ENCODE measurements at places on chromosomes 2 and 18. TPM values are rescaled to one million over a fixed set of nuclear protein-coding genes. Genes with fewer than 3 reads are reported as not detected.

The SMAD2 gene
- total RNA-seq = 164 TPM

GRCh38 chr18:79485788-79486355, 90.1 kb downstream of the NFATC1 start:
- no peak overlapping the region for H3K4me3 ChIP-seq
- no peaks in the 10 kb centered on the region for H3K36me3 ChIP-seq
- H3K4me1 ChIP-seq = peaks cover 10% of the 10 kb centered on the region
- peak overlapping the region; percentile 47 for H3K27ac ChIP-seq

GRCh38 chr18:75377258-75377657, 50.2 kb downstream of the SMIM21 start:
- H3K27me3 ChIP-seq = peaks cover 10% of the 10 kb centered on the region
- no peak overlapping the region for H3K4me3 ChIP-seq
- peaks cover 17% of the 10 kb centered on the region for H3K4me1 ChIP-seq
- no peaks in the 10 kb centered on the region for H3K36me3 ChIP-seq

The DSG2 gene
- total RNA-seq = 98.0 TPM

DNA sequence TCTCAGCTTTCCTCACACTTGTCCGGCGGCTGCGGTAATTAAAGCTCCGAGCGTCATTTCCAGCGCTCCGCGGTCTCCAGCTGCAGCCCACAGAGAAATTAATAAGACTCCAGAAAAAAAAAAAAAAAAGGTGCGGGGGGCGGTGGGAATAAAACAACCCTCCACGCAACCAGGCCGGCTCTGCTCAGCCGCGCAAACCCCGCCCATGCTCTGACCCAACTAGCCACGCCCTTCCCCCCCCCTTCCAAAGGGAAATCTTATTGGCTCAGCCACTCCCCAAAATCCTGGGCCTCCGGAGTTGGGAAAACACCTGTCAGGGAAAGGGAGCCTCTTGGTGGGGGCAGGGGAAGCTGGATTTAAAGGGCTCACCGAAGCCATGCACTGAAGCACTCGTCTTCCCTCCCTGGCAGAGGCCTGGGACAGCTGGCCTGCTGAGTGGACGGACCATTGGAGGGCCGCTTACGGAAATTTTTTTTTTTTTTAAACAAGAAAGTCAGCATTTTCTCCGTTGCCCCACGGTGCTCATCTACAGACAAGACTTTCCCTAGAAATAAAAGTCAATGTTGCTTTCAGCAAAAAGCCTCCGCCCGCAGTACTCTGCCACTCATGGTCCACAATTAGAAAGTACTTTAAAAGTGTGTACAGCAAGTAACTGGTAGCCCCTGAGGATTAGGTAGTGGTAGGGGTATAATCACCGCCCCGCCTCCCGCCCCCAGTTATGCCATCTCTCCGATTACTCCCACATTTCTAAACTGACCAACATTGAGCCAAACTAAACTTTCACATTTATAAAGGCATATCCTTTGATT, 674 bp upstream of the ERBB4 start:
- H3K27ac ChIP-seq = peak overlapping the region; percentile 30

The KRCC1 gene
- 20.7 TPM for total RNA-seq

The LBX2 gene
- 0.86 TPM for total RNA-seq

The TIMM21 gene
- 22.8 TPM for total RNA-seq

- H3K4me1 ChIP-seq = peaks cover 31% of the 10 kb centered on the region
- H3K27ac ChIP-seq = no peak overlapping the region
- no peaks in the 10 kb centered on the region for H3K27me3 ChIP-seq
- H3K36me3 ChIP-seq = peaks cover 9% of the 10 kb centered on the region
Measured at GRCh38 chr2:236879416-236879963, 206.2 kb upstream of the COPS8 start.

- no peak overlapping the region for H3K27ac ChIP-seq
- peaks cover 11% of the 10 kb centered on the region for H3K4me1 ChIP-seq
- H3K27me3 ChIP-seq = no peaks in the 10 kb centered on the region
Measured at GRCh38 chr2:32864334-32865111, 82.2 kb upstream of the LTBP1 start.

DNA sequence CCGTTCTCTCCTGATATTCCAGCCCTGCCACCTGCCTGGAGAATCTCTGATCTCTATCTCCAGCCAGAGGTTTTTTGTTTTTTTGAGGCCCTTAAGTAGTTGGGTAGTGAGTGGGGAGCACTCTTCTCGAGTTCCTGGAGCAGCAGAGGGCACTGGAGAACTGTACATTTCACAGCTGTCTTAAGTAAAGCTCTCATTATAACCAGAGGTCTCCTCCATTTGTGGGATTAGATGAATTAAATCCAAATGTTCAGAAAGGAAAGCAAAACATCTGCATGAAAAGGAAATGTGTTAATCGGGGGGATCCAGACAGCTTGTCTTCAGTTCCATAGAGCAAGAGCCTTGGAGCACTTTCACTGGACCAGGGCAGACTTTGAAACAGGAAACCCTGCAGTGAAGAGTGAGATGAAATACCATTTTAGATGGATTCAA, 32.8 kb downstream of the AOX1 start:
- H3K27me3 ChIP-seq = no peaks in the 10 kb centered on the region
- peak overlapping the region; percentile 74 for H3K27ac ChIP-seq
- no peaks in the 10 kb centered on the region for H3K36me3 ChIP-seq
- H3K4me3 ChIP-seq = no peak overlapping the region

DNA sequence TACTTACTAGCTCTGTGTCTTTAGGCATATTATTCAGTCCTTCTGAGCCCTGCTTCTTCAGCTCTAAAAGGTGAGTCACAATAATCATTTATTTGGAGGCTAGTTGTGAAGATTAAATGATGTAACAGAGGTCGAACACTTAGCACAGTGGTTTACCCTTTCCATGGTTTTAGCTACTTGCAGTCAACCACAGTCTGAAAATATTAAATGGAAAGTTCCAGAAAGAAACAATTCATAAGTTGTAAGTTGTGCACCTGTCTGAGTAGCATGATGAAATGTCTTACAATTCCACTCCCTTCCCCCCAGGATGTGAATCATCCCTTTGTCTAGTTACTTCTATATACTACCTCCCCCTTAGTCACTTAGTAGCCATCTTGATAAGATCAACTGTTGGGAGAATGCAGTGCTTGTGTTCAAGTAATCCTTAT, 217.6 kb upstream of the THUMPD2 start:
- no peak for DNase-seq
- no peak overlapping the region for H3K4me3 ChIP-seq
- no peaks in the 10 kb centered on the region for H3K36me3 ChIP-seq

The VWC2L gene
- total RNA-seq = not detected

The UGT1A3 gene
- total RNA-seq = not detected

DNA sequence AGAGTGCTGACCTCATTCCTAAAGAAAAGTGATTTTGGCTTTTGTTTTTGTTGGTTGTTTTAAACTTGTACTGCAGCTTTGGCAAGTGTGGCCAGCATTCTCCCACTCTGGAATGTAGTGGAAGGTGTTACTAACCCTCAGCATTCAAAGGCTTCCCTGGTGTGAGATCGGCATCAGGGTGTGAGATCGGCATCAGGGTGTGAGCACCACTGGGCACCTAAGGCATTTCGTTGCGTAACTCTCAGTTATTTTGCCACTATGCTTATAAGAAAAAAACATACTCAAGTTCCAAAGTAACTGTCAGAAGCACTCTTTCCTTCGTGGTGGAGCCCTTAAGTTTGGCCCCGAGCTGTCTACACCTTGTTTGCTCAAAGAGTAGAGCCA, 1.7 kb downstream of the CYBRD1 start:
- H3K4me3 ChIP-seq = peak overlapping the region; percentile 94
- H3K27ac ChIP-seq = peak overlapping the region; percentile 92
- H3K36me3 ChIP-seq = peaks cover 7% of the 10 kb centered on the region
- H3K27me3 ChIP-seq = peaks cover 18% of the 10 kb centered on the region

DNA sequence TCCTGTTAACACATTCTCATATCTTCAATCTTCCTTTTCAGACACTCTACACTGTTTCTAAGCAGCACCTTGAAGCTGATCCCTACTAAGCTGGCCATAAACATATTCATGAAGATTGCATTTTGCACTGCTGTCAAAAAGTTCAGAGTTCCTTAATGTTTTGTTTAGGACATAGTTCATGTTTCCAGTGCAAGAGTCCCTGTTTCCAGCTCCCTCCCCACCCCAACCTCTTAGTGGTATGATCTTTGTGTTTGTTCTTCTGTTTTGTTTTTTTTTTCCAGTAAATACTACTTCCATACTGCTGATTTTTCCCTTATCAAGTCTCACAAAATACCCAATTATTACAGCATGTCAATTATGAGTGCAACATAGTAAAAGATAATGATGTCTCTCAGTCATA, 4.1 kb upstream of the SLC40A1 start:
- no peak overlapping the region for H3K4me3 ChIP-seq
- peaks cover 26% of the 10 kb centered on the region for H3K4me1 ChIP-seq
- H3K27ac ChIP-seq = no peak overlapping the region
- H3K27me3 ChIP-seq = no peaks in the 10 kb centered on the region
- H3K36me3 ChIP-seq = no peaks in the 10 kb centered on the region

- no peaks in the 10 kb centered on the region for H3K36me3 ChIP-seq
- peaks cover 34% of the 10 kb centered on the region for H3K4me1 ChIP-seq
- H3K27ac ChIP-seq = peak overlapping the region; percentile 94
- H3K27me3 ChIP-seq = no peaks in the 10 kb centered on the region
- peak overlapping the region; percentile 90 for H3K4me3 ChIP-seq
- peak; percentile 42 for DNase-seq
Measured at GRCh38 chr2:28895189-28895893, 874 bp downstream of the WDR43 start.

- H3K4me1 ChIP-seq = peaks cover 18% of the 10 kb centered on the region
- DNase-seq = no peak
- no peaks in the 10 kb centered on the region for H3K36me3 ChIP-seq
- no peak overlapping the region for H3K27ac ChIP-seq
Measured at GRCh38 chr2:17538022-17538843, 2.3 kb upstream of the VSNL1 start.

DNA sequence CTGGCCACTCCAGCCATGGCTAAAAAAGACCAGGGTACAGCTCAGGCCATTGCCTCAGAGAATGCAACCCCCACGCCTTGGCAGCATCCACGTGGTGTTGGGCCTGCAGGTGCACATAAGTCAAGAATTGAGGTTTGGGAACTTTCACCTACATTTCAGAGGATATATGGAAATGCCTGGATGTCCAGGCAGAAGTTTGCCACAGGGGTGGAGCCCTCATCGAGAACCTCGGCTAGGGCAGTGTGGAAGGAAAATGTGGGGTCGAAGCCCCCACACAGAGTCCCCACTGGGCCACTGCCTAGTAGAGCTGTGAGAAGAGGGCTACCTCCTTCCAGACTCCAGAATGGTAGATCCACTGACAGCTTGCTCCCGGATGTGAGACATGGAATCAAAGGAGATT, 477.3 kb downstream of the LPIN1 start:
- H3K27me3 ChIP-seq = peaks cover 2% of the 10 kb centered on the region
- no peak overlapping the region for H3K27ac ChIP-seq
- no peak for DNase-seq
- peaks cover 11% of the 10 kb centered on the region for H3K36me3 ChIP-seq
- no peaks in the 10 kb centered on the region for H3K4me1 ChIP-seq

GRCh38 chr18:23716516-23716915, 27.3 kb downstream of the LAMA3 start:
- peaks cover 16% of the 10 kb centered on the region for H3K4me1 ChIP-seq
- no peak overlapping the region for H3K4me3 ChIP-seq
- no peak overlapping the region for H3K27ac ChIP-seq
- DNase-seq = no peak
- H3K36me3 ChIP-seq = no peaks in the 10 kb centered on the region

DNA sequence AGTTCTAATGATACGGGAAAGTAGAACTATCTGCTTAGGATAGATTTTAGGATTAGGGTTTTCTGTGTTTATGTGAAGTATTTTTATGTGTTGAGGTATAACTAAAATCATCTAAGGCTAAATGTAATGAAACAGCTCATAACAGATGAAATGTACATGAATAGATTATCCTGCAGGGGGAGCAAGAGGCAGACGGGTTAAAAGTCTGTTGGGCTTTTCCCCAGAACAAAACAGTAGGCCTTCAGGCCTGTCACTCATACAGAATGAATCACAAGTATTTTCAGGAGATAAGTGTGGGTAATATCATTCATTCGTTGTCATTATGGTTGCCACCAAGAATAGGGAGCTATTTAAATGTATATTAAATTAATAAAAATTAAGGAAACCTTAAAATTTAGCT, 107.9 kb upstream of the IL1R2 start:
- peaks cover 9% of the 10 kb centered on the region for H3K4me1 ChIP-seq

- H3K36me3 ChIP-seq = no peaks in the 10 kb centered on the region
- no peak for DNase-seq
- H3K27ac ChIP-seq = no peak overlapping the region
- H3K27me3 ChIP-seq = no peaks in the 10 kb centered on the region
- H3K4me1 ChIP-seq = no peaks in the 10 kb centered on the region
Measured at GRCh38 chr18:77529492-77530176, 280.0 kb downstream of the GALR1 start.

DNA sequence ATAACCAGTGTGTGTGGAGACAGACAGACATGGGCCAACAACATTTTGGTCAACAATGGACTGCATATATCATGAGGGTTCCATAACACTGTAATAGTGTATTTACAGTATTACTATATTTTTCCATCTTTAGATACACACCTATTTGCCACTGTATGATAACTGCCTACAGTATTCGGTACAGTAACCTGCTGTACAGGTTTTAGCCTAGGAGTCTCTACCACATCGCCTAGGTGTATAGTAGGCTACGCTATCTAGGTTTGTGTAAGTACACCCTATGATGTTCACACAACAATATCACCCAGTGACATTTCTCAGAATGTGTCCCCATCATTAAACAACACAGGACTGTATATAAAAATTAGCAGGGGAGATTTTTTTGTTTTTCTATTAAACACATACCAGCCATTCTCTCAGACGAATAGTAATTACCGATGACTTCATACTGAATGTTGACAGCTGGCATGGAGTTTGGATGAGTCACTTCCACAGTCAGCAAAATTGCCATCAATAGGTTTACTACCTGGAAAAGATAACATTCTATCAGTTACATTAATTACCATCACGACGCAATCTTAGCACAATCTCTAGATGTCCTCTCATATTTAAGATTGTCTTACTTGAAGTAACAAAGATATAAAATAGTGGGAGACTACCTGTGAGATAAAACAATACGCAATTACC, 10.8 kb downstream of the LAPTM4A start:
- H3K27me3 ChIP-seq = no peaks in the 10 kb centered on the region
- H3K36me3 ChIP-seq = peaks cover 23% of the 10 kb centered on the region
- H3K4me3 ChIP-seq = no peak overlapping the region
- H3K4me1 ChIP-seq = peaks cover 15% of the 10 kb centered on the region

GRCh38 chr2:236551471-236552211, 18.0 kb upstream of the ACKR3 start:
- H3K4me1 ChIP-seq = peaks cover 22% of the 10 kb centered on the region

The C2orf78 gene
- total RNA-seq = not detected

- H3K27ac ChIP-seq = peak overlapping the region; percentile 100
- no peaks in the 10 kb centered on the region for H3K27me3 ChIP-seq
- peak overlapping the region; percentile 98 for H3K4me3 ChIP-seq
- DNase-seq = no peak
- peaks cover 14% of the 10 kb centered on the region for H3K4me1 ChIP-seq
Measured at GRCh38 chr2:134919341-134920210, 954 bp downstream of the CCNT2 start.

The EPHA4 gene
- 20.6 TPM for total RNA-seq
